ENCODE measurements at places on chromosomes 4 and X. TPM values are rescaled to one million over a fixed set of nuclear protein-coding genes. Genes with fewer than 3 reads are reported as not detected.

- H3K4me3 ChIP-seq: no peak overlapping the region
- H3K27ac ChIP-seq: peak overlapping the region; percentile 11
- peaks cover 2% of the 10 kb centered on the region for H3K27me3 ChIP-seq
- H3K4me1 ChIP-seq: peaks cover 39% of the 10 kb centered on the region
These were observed 132.3 kb downstream of the ZNF330 start for GRCh38 chr4:141352909-141353525.

The SPANXD gene
- not detected for total RNA-seq

The DCLK2 gene
- 4.9 TPM for total RNA-seq

The MAOA gene
- 6.1 TPM for total RNA-seq

DNA sequence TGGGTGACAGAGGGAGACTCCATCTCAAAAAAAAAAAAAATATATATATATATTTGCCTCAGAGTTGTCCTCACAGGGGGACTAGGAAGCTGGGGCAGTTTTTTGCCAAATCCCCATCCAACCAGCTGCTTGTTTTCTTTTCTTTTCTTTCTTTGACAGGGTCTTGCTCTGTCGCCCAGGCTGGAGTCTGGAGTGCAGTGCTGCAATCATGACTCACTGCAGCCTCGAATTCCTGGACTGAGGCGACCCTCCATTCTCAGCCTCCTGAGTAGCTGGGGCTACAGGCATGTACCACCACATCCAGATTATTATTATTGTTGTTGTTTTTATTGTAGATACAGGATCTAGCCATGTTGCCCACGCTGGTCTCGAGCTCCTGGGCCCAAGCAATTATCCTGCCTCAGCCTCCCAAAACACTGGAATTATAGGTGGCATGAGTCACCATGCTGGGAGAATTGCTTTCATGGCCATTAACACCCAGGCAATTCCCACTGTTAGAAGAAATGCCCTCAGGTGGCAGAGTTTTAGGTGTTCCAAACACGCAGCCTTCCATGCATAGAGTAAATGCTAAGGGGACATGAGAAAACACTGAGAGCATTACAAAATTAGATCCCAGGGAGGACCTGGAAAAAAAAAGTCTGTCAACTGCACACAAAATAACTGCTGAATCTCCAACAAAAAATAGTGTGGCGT is 98.0 kb downstream of the ARHGAP6 start:
- H3K36me3 ChIP-seq: no peaks in the 10 kb centered on the region
- no peaks in the 10 kb centered on the region for H3K27me3 ChIP-seq
- H3K4me1 ChIP-seq: no peaks in the 10 kb centered on the region
- no peak overlapping the region for H3K4me3 ChIP-seq
- no peak overlapping the region for H3K27ac ChIP-seq

DNA sequence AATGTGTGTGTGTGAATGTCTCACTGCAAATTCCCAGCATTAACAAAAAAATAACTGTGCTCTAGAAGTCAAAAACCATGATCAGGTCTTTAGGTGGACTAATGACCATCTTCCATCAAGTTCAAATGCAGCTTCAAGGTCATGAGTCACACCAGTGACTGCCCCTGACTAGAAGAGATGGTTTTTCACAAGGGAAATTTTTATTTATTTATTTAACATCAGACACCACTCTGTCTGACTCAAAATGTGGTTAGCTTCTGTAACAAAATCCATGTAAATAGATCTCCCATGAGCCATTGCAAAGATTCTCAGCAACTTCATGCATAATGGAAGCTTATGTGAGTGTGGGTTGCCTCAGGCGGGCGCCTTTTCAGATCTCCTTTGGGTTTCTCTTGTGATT is 219.2 kb downstream of the KIT start:
- no peaks in the 10 kb centered on the region for H3K4me1 ChIP-seq
- DNase-seq: no peak
- H3K27me3 ChIP-seq: no peaks in the 10 kb centered on the region
- no peak overlapping the region for H3K4me3 ChIP-seq
- H3K36me3 ChIP-seq: no peaks in the 10 kb centered on the region
- no peak overlapping the region for H3K27ac ChIP-seq

- no peaks in the 10 kb centered on the region for H3K27me3 ChIP-seq
- peak overlapping the region; percentile 9 for H3K4me3 ChIP-seq
- DNase-seq: peak; percentile 86
- peak overlapping the region; percentile 60 for H3K27ac ChIP-seq
These were observed 14.7 kb downstream of the CHST7 start for GRCh38 chrX:46588263-46588662.

The PNMA3 gene
- total RNA-seq: 0.90 TPM

The CT45A10 gene
- total RNA-seq: not detected

The ZDHHC15 gene
- total RNA-seq: not detected

- H3K27ac ChIP-seq: no peak overlapping the region
- DNase-seq: no peak
- H3K36me3 ChIP-seq: no peaks in the 10 kb centered on the region
- no peaks in the 10 kb centered on the region for H3K27me3 ChIP-seq
- no peak overlapping the region for H3K4me3 ChIP-seq
These were observed 43.8 kb upstream of the CLDN34 start for GRCh38 chrX:9923357-9923756.

Data from A673 (cell line).